ENCODE measurements at places on chromosomes 16 and 17.

DNA sequence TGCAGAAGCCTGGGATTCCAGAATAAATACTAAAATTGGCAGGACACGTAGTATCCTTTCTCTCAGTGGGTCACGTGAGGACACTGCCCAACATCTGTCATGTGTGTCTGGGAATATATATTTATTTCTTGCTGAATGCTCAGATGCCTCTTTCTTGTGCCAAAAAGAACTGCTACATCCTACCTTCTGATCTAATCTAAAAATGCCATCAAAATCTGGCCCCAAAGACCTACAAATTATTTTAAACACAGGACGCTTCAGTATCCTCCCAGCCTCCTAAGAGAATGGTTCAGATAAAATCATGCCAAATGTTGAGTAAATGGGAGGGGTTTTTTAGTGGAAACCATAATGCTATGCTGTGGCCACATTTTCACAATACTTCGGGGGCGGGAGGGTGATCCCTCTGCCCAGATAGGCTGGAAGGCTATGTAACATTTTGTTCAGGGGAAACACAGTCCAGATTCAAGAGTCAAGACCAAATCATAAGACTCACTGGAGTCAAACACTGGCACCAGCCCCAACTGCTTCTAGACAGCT, 22.9 kb upstream of the CORO6 start:
- ATAC-seq: peak; percentile 42

GRCh38 chr17:31721291-31722025, 137.6 kb downstream of the COPRS start:
- ATAC-seq: no peak

DNA sequence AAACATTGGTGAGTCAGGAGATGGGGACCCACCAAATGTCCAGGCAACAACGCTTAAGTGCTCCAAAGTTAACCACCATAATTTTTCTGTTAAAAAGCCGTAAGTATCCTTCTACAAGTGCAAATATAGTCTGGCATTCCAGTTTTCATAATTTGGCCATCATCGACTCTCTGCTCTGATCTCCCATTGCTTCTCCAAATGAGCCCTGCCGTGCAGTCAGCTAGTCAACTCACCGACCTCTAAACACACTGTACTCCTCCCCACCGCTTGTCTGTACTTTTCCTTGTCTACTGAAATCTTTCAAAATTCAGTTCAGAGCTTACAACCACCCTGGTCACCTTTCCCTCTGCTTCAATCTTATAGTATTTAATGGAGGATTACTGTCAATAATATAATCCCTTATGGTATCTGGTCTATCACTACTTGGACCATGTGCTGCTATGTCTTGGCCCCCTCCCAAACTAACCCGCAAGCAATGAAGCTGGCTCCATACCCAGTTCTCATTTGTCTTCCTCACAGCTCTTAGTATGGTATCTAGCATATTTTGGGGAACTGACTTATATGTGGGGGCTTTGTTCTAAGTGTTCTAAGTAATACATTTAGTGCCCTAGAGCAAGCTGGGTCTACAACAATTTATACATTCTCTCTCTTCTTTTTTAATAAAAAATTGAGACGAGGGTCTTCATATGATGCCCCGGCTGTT, 52.7 kb upstream of the SLC25A19 start:
- no peak for ATAC-seq

DNA sequence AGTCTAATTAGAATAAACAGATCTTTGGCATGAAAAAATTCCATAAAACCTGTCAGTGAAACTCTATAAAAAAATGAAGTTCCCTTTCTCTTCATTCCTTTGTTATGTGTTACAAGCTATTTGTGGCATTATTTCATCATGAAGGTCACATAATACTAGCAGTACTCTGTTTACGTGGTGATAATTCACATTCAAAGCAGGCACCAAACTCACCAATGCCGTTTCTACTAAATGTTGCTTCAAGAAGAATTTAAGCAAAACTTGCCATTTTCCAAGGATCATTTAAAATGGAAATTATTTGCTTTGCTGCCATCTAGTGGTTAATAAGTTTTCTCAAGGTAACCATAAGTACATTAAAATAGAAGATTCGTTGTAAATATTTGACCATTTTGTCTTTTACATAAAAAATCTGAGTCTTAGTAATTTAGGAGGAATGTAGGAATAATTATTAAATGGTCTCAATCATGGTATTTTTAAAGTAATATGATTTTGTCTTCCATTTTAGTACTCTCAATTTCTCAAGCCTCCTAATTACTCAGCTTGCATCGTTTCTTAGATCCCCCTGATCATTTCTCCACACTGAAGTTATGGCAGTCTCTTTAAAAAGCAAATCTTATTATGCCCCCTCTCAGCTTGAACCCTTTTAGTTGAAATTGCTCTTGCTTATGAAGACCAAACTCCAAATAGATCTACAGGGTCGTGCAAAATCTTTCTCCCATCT, 80.8 kb downstream of the OMG start:
- no peak for ATAC-seq

- ATAC-seq: no peak
Measured at GRCh38 chr17:29041571-29041970, 1.4 kb upstream of the PIPOX start.

GRCh38 chr16:57128771-57129389, 36.5 kb downstream of the CPNE2 start:
- ATAC-seq: no peak

DNA sequence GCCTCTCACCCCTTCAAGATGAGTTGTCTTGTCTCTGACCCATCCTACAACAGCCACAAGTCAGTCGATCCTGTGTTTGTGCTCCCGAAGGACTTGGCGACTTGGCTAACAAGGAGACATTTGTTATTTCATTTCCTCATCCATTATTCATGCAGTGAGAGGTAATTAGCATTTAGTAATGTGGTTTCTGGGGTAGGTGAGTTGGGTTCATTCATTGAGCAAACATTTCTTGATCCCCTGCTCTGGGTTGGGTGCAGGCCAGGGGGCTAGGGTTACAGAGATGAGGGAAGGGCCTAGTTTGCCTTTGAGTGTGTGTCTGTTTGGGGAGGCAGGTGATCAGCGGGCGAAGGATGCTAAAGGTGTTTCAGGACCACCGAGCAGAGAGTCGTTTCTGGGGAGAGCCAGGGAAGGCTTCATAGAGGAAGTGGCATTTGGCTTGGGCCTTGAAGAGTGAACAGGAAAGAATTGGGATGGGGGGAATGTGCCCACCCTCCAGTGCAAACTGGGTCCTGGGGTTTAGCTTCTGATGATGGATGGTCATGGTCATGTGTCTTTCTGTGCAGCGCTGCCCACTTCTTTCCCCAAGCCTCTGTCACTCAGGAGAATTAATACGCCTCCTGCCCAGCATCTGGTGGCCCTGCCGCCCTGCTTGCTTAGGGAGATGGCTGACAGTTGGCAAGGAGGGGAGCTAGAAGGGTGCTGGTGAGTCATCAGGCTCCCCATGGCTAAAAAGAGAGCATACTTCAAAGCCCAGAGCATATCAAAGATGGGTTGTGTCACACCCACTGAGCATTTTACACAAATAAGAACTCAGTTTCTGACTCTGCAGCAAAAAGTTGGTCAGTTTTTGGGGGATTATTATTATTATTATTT, 38.5 kb downstream of the MSI2 start:
- peak; percentile 58 for ATAC-seq

DNA sequence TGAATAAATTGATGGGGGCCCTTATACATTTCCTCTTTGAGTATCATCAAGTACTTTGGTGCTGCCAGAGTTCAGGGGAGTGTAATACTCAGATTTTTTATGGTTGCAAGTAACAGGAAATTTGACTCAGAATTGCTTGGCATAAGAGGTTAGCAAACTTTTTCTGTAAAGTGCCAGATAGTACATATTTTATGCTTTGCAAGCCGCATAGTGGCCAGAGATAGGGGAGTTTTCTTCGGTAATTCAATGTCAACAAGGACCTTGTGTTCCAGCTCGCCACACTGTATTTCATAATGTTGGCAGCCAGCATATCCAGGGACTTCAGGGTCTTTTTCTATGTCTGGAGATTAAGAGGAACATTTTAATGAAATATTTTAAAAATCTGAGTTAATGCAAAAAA, 51.0 kb upstream of the MARCHF10 start:
- no peak for ATAC-seq

DNA sequence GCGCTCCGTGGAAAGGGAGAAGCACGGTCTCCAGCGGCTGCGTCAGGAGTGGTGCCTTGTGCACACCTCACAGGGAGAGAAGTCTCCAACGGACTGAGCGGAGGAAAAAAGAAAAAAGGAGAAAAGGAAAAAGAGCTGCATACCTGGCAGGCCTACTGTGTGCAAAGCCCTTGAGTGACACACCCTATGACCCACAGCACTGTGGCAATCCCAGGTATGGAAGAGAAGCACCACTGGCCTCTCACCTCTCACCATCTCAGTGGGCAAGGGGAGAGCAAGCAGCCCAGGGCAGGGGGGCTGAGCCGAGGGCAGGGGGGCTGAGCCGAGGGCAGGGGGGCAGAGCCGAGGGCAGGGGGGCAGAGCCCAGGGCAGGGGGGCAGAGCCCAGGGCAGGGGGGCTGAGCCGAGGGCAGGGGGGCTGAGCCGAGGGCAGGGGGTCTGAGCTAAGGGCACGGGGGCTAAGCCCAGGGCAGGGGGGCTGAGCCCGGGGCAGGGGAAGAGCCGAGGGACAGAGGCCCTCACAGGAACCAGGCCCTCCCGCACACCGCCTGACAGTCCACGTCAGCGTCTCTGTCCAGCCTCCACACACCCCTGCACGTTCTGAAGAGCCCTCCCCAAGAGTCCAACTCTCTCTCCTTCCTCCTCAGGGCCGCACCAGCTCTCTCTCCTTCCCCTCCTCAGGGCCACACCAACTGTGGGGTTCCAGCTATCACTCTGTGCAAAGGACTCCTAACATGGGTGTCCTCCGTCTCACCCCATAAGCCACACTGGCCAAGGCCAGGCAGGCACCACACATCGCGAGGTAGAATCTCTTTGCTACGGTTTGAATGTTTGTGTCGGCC, 105.8 kb downstream of the ZNF778 start:
- no peak for ATAC-seq

- no peak for ATAC-seq
Measured at GRCh38 chr17:59633658-59634359, 14.1 kb downstream of the CLTC start.

DNA sequence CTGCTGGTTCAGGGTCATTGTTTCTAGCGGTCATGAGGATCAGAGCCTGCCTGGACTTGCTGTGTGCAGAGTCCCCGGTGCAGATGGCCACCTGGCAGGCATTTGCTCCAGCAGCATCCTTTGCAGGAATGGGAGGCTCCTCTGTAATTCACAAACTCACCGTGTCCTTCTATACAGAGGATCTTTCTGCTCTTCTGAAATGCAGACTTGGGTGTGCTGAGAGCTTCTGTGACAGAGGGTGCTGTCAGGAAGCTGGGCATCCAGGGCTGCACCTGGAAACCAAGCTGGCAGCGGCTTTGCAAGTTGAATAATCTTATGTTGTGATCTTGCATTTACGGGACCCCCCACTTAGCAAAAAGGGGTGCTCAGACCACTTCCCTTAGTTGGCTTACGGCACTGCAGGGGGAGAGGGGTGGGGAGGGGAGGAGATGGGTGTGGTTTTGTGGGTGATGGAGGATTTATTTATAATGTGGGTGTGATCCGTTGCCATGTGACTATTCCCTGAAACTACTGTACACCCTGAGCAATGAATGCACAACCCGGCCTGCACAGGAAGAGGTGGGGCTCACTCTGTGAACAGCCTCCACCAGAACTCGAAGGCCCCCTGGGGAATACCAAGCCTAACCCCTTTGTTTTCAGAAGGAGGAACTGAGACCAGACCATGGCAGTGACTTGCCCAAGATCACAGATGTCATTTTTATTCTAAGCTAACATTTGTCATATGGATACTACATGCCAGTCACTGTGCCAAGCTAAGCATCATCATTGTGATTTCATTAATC, 178.3 kb downstream of the PRKCB start:
- ATAC-seq: peak; percentile 83

- no peak for ATAC-seq
Measured at GRCh38 chr16:56163938-56164337, 27.4 kb upstream of the GNAO1 start.

DNA sequence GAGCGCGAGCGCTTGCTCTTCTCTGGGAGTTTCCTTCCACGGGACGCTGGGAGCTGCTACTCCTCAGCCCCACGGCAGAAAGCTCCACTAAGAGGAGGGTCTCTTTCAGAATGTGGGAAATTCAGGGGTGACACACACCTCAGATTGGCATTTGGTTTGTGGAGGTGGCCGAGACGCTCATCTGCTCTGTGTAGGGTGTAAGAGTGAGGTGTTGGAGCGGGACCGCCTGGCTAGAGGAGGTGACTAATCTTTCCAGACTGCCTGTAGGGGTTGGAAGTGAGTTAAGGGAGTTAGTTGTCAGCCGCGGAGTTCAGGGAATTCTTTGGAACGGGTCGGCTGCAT, 735 bp downstream of the PSMD11 start:
- ATAC-seq: peak; percentile 76

DNA sequence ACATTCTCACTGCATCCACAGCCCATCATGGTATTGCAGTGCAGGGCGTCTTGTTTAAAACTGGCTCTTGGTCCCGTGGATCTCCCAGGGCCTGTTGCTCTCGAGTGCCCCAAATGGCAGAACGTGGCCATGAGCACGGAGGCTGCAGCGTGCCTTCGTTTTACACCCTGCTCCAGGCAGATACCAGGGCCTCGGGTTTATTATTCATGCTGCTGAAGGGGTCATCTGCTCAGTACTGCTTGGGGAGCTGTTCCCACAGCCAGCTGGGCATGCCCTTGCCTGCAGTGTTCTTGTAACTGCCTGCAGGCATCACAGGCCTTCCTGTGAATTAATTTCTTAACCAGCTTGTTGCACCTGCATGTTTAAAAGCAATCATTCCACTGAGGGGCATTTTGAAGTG, 129.7 kb upstream of the CHMP6 start:
- ATAC-seq: peak; percentile 69

GRCh38 chr17:81517339-81518112, 4.9 kb upstream of the ACTG1 start:
- no peak for ATAC-seq

DNA sequence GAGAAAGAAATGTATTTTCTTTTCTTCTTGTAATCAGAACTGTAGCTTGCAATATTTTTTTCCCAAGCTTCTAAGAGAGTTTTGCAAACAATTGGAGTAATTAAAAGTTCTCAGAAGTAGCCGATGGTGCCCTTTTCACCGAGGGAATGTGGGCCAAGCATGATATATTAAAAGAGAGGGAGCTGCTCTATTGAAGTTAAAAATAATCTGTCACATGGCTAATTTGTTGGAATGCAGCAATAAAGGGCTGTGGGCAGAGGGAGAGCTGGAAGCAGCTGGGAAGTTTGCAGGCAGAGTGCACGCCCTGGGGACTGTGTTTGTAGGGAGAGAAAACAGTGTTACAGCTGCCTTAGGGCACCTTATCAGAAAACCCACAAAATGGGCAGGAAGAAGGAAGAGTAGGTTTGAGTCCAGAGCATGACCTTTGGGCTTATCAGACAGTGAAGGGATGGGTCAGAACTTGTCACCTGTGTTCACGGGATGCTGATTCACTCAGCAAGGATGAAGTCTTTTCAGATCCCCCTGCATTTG, 18.5 kb upstream of the TERF2 start:
- peak; percentile 17 for ATAC-seq
